H7 (cell line): ENCODE measurements at places on chromosomes 2 and 18.
A peak's percentile ranks its signal among the peaks of the same experiment; 100 is the strongest.

GRCh38 chr2:78237704-78238103, 715.5 kb upstream of the LRRTM4 start:
- no peak for DNase-seq

DNA sequence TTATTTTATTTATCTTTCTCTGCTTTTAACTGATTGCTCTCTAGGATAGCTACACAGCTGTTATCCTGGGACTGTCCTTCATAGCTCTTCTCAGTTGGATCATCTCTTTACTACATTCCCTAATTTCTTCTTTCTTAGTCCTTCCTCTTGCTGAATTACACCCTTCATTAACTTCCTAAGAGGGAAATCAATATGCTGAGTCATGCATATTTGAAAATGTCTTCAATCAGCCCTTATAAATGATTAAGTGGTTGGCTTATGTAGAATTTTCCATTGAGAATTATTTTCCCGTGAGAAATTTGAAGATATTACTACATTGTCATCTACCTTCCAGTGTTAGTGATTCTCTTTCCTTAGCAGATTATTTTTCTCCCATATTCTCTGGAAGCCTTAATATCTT, 214.2 kb downstream of the SOCS6 start:
- no peak for DNase-seq

- no peak for DNase-seq
These were observed 152.9 kb downstream of the PXDN start for GRCh38 chr2:1591461-1591770.

- DNase-seq, result no peak
These were observed 38.7 kb downstream of the NGEF start for GRCh38 chr2:232974396-232974795.

DNA sequence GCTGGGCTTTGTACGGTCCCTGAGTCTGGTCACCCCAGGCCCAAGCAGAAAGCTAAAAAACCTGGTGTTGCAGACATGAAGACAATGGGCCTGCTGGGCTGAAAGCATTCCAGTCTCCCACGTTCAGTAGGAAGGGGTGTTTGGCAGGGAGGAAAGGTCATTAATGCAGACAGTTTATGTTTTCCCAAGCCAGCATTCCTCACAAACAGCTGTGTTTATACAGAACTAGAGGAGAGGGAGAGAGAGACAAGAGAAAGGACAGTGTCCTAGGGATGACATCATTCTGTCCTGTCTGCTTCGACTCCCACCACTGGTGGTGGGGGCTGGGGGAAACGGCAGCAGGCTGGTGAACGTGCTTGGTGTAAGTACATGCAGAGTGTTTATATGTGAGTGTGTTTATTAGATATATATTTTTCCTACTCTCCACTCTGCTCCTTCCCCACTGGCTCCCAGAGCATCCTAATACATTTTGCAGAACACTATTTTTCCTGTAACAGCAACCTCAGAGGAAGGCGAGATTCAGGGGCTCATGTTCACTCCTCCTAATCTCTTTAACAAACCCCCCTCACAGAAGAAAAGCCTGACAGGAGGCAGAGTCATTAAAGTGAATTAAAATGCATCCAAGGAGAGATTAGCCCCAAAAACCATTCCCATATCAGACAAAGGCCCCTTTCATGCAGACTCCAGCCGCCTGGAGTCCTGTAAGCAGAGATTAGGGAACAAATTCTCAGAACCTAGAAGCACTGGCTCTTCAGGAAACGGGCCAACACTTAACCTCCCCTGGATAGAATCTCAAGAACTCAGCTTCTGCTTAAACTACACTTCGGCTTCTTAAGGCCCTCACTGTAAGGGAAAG, 380.4 kb downstream of the TNS1 start:
- DNase-seq, result peak; percentile 36

DNA sequence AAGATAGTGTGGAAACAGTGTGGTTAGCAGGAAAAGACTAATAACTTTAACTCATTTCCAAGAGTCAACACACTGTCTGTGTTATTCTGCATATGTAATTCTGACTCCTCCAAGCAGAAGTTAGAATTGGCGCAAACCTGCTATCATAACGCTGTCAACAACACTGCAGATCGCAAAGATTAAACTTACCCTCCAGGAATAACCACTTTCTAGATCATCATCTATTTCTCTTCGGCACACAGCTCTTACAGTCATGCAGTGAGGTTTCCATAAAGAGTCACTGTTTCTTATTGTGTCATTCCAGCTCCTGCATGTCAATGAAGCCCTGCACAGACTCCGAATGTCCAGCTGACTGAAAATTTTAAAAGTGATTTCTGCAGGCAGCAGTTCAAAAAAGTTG, 2.4 kb downstream of the FBXO48 start:
- no peak for DNase-seq

DNA sequence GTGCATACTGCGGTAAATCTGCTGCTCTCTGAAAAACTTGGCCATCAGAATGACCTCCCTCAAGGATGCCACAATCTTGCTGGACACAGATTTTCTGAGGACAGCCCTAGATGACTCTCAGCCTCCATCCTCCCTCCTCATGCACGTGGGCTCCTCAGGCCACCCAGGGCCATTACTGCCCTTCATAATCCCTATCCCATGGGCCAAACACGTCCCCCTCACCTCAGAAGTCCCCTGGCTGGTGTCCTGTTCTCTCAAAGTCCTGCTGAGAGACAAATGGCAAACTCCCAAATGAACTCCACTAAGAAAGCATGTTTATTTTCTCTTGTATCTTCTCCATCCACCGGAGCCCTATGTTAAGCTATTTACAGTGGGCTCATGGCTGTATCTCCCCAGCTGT, 125.7 kb downstream of the MRO start:
- DNase-seq, result no peak

DNA sequence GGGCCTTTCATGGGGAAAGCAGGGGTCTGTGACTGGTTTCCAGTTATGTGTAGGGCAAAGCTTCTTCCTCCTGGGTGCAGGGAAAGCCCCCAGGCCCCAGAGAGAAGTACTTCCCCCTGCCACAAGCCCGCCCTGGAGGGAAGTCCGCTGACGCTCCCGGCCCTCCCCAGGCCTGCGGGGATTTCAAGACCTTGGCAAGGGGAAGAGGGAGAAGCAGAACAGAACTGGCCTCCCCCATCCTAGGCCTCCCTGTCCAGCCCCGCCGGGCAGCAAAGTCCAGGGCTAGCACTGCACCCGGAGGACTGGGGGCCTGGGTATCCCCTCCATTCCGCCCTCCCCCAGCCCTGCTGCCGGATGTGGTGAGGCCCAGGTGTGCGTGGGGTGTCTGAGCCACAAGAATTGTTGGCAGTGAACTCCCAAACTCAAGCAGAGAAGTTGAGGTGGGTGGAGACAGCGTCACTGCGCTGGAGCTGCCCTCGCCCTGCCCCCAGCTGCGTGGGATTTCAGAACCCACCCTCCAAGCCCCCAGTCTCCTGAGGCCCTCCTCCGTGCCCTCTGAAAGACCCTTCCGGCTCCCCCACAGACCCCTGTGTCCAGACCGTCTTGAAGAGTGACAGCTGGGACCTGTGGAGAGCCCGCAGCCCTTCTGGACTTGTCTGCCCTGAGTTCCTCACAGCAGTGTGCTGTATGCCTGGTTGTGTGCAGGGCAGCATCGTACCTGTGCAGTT, 1.1 kb upstream of the DUSP2 start:
- peak; percentile 78 for DNase-seq

GRCh38 chr2:240514631-240515030, 43.2 kb downstream of the ANKMY1 start:
- no peak for DNase-seq

DNA sequence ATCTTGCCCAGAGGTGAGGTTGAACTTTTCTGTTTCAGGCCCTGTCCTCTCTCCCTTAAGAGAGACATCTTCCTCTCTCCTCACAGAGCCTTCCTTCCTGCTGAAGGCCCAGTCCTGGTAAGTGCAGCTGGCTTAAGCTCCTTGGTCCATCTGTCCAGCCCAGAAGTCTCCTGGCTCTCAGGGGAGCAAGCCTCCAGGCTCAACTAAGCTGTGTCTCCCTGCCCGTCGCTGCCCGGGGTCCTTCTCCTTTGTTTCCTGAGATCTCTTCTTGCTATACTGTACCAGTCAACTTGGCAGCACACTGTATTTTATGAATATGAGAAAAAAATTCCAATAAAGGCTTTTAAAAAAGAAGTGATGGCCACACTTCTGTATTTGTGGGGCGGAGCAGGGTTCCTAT, 77.4 kb downstream of the KCNF1 start:
- DNase-seq, result no peak

DNA sequence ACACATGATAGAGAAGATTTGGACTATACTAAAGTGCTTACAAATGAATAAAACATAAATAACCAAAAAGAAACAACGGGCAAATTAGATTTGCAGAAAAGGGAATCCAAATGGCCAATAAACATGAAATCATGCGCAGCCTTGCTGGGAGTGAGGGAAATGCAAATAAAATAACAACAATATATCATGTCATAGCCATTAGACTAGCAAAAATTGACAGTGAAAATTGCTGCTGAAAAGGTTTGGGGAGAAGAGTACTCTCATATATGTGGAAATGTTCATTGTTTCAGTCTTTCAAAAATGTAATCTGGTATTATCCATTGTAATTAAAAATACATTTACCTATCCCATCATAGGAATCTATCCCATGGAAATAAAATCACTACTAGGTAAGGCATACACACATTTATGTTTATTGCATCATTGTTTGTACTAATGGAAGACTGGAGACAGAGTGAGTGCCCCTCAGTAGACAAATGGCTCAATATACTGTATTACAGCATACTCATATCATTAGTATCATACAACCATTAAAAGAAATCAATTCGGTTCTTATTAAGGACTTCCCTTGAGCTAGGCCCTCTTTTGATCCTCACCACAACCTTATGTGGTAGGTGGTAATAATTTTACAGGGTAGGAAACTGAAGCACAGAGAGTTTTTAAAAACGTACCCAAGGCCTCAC, 94.1 kb upstream of the MSTN start:
- no peak for DNase-seq

GRCh38 chr2:97928591-97928990, 67.2 kb downstream of the TMEM131 start:
- DNase-seq, result no peak

DNA sequence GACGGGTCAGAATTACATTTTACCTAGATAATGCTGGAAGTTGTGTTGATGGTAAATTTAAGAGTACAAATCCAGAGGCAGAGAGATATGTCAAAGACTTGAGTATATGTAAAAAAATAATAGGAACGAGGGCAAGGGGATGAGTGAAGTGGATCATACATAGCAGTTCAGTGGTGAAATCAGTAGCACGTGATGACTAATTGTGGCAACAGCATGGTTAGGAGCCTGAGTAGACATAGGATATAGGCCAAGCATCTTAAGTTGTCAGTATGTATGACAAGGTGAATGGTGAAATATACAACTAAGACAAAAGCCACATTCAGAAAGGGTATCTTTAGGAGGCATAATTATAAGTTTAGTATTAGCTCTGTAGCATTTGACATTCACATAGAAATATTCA, 826.5 kb upstream of the PIK3C3 start:
- no peak for DNase-seq

DNA sequence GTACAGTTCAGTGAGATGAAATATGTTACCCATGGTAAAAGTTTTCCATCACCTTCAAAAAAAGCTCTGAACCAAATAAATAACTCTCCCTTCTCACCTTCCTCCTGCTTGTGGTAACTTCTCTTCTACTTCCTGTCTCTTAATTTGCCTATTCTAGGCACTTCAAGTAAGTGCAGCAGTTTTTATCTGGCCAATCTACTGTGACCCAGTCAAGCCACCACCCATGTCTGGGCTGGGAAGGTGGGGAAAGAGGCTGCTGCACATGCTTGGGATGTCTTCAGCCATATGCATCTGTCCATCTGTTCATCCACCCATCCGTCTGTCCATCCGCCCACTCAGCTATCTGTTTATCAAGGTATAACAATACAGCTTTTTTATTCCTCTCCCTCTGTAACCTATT, 31.6 kb downstream of the ZNF532 start:
- DNase-seq, result no peak

DNA sequence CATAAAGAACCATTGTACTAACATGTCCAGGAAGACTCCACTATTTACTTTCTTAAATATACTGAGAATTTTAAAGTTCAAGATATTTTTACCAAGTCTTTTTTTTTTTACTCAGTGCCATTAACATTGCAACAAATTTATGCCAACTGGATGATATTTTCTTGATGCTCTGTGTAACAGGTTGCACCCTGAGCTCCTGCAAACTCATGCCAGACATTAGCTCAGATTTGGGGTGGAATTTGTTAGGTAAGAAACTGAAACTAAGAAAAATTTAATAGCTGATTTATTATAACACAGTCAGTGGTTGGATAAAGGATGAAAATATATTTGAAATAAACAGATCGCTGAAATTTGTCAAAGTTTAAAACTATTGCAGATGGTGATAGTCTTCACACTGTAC, 228.6 kb upstream of the SPHKAP start:
- no peak for DNase-seq

GRCh38 chr2:190682168-190682567, 33.3 kb downstream of the NAB1 start:
- DNase-seq, result no peak

GRCh38 chr2:180707884-180708205, 272.6 kb upstream of the UBE2E3 start:
- DNase-seq, result no peak

DNA sequence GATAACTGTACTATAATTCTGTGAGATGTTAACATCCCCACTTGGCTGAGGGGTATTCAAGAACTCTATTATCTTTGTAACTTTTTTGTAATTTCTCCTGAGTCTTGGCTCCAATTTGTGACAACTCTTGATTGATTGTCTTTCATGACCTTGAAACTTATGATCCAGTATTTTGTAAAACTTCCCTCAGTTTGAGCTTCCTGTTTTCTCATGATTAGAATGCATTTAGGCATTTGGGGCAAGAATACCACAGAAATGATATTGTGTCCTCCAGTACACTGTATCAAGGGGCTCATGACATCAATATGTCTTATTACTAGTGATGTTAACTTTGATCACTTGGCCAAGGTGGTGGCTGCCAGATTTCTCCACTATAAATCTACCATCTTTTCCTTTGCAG, 37.4 kb downstream of the PNO1 start:
- no peak for DNase-seq

- no peak for DNase-seq
These were observed 65.0 kb upstream of the RPL31 start for GRCh38 chr2:100936972-100937542.

DNA sequence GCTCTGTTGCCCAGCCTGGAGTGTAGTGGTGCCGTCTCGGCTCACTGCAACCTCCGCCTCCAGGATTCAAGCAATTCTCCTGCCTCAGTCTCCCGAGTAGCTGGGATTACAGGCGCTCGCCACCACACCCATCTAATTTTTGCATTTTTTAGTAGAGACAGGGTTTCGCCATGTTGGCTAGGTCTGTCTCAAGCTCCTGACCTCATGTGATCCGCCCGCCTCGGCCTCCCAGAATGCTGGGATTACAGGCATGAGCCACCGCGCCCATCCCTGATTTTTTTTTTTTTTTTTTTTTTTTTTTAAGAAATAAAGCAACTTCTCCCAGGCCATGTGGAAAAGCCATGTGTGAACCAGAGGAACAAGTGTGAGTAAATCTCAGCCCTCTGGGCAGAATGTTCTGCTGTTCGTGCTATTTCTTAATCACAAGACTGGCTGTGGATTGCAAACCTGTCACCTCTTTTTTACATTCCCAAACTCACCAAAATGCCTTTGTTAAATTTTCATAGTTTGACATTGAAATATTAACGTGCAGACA, 6.4 kb upstream of the SH3BP4 start:
- DNase-seq, result no peak
